Psoas muscle (tissue), 8 donors: ENCODE measurements at places on chromosomes 7 and 10.

DNA sequence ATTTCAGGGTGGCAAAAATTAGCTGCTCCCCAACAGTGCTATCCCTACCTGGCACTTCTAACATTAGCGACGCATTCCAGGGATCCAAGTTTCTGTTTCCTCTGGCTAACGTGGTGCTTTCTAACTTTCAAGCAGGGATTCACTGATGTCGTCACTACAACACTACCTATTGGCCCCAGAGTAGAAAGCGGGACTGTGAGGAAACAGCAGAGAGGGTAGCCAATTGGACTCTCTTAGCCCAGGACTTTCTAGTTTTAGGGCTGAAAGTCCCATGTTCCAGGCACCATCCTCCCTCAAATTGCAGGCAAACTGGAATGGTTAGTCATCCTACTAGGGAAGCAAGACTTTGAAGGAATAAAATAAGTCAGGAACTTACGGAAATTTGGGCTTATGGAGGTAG is 89.3 kb upstream of the AGK start:
- no peak for DNase-seq

DNA sequence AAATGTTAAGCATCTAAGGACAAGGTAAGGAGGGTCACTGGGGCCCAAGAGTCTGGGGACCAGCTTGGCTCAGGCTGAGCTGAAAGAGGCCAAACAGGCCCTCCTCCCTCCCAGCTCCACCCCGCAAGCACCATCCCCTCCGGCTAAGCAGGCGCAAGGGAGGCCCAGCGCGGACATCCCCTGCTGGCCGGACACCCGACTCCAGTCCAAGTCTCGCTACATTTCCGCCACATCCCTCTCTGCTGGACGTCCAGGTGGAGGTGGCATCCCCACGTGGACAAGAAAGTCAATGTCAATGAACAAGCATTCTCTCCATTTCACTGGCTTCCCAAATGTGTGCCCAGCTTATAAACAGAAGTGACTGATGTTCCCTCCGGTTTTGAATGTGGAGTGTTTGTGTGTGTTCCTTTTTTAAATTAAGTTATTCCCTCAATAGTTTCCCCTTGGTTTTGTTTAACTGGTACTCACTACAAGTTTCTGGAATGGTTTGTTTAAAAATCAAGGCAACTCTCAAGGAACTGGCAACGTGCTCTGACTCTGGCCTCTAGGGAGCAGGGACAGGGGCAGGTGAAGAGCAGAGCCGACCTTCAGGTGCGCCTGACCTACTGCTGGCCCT is 35.4 kb downstream of the PSAP start:
- DNase-seq, result no peak

DNA sequence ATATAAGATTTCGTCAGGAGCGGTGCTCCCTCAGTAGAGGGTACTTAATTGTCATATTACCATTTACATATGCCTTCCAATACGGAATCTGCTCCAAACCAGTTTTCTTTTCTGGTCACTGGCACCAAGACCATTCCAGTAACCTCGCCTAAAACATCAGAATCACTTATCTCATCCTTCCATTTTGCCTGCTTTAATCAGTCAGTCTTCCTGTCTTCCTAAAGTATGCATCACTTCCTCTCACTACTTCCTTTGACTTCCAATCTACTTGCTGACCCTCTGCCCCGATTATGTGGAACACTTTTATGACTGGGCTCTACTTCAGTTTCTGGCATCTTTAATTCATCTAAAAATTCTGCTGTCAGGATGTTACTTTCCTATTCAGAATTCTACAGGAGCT is 33.5 kb downstream of the CUL2 start:
- DNase-seq, result no peak

GRCh38 chr10:47374611-47375536 is 9.2 kb downstream of the ZNF488 start:
- DNase-seq, result peak; percentile 42
